ENCODE measurements at places on chromosomes 2 and 18.

GRCh38 chr18:7856733-7857132 is 289.6 kb downstream of the PTPRM start:
- H3K4me3 ChIP-seq = no peak overlapping the region
- H3K4me1 ChIP-seq = no peaks in the 10 kb centered on the region
- H3K27ac ChIP-seq = no peak overlapping the region
- H3K27me3 ChIP-seq = no peaks in the 10 kb centered on the region

DNA sequence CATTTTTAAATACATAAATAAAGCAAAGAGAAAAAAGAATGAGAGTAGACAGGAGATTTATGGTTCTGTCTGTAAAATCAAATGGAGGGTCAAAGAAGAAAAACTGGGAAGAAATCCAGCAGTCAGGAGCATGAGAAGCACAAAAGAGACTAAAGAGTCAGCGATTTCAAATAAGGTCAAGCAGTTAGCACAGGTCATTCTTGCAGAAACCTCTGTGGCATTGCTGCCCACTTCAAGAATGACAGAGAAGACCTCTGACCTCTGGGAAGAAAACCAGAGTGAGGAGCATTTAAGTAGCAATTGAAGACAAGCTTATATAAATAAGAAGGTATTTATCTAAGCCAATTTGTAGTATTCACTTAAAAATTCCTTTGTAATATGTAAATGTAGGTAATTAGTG is 172.0 kb upstream of the SPOPL start:
- H3K36me3 ChIP-seq = no peaks in the 10 kb centered on the region
- DNase-seq = no peak
- no peaks in the 10 kb centered on the region for H3K4me1 ChIP-seq
- no peak overlapping the region for H3K4me3 ChIP-seq

DNA sequence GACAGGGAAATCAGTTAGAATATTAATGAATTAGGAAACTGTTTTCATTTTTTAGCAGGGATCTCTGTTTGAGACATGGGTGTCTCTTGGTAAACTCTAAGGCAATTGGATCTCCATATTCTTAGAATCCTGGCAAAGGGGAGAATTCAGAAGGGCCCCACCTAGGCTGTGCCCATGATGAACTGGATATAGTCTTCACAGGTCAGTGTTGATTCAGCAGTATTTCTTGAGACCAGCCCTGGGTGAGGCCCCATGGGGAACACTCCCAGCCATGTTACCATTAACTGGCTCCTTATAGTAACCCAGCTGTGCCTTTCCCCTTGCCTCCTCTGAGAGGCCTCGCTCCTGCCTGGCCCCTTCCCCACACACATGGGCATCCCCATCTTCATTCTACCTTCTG is 76.7 kb downstream of the TCF7L1 start:
- no peaks in the 10 kb centered on the region for H3K36me3 ChIP-seq
- peaks cover 15% of the 10 kb centered on the region for H3K4me1 ChIP-seq
- H3K4me3 ChIP-seq = no peak overlapping the region
- H3K27me3 ChIP-seq = no peaks in the 10 kb centered on the region
- DNase-seq = no peak

DNA sequence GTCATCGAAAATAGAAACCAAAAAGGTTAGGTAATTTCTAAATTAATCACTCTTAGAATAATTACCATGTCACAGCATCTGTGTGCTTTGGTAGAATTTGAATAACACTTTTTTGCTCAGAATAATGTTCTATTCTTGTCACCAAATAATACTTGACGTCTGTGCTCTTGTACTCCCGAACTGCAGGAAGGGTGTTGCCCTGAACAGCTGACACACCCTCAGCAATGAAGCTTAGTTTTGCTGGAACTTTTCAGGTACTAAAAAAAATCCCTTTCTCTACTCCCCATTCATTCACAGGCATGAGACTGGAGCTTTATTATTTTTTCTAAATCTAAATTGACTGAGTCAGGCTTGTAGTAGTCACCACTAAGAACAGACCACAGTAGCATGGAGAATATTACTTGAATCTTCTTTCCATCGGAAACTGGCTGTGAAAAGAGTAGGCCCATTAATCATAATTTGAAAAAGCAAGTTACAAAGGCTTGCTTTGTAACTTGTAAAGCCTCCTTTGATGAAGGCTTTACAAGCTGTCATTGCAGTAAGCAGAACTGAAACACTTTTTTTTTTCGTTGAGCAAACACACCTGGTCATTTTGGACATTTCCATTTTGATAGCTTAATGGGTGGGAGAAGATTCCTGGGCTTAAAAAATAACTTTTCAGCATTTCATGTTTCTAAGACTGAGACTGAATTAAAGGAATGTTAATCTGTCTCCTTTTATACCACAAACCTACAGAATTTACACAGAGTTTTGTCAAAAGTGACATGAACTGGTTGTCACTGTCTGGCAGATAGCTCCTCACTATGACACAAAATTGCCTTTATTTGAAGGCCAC is 70.3 kb upstream of the PELI1 start:
- H3K36me3 ChIP-seq = no peaks in the 10 kb centered on the region
- H3K27ac ChIP-seq = no peak overlapping the region
- DNase-seq = no peak
- peaks cover 10% of the 10 kb centered on the region for H3K4me1 ChIP-seq

DNA sequence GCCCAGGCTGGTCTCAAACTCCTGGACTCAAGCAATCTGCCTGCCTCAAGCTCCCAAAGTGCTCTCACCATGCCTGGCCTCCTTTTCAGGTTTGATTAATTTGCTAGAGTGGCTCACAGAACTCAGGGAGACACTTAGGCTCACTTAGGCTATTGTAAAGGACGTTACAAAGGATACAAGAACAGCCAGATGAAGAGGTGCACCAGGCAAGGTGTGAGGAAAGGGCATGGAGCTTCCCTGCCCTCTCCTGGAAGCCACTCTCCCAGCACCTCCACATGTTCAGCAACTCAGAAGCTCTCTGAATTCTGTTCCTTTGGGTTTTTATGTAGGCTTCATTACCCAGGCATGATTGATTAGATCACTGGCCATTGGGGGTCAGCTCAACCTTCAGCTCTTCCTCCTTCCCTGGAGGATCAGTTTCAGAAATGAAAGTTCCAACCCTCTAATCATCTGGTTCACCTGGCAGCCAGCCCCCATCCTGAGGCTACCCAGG is 78.7 kb upstream of the RGPD5 start:
- DNase-seq = no peak
- no peak overlapping the region for H3K4me3 ChIP-seq
- no peaks in the 10 kb centered on the region for H3K4me1 ChIP-seq

GRCh38 chr2:222592176-222592575 is 63.7 kb downstream of the FARSB start:
- H3K4me3 ChIP-seq = no peak overlapping the region
- no peaks in the 10 kb centered on the region for H3K36me3 ChIP-seq

Data from H1 (cell line).